ENCODE measurements at places on chromosomes 3 and 15. TPM values are rescaled to one million over a fixed set of nuclear protein-coding genes. Genes with fewer than 3 reads are reported as not detected.

GRCh38 chr15:76258460-76258859 lies 52.8 kb downstream of the ETFA start:
- peaks cover 10% of the 10 kb centered on the region for H3K4me1 ChIP-seq
- H3K27me3 ChIP-seq: no peaks in the 10 kb centered on the region
- DNase-seq: no peak
- no peak overlapping the region for H3K4me3 ChIP-seq
- H3K27ac ChIP-seq: no peak overlapping the region

The IP6K1 gene
- 25.6 TPM for total RNA-seq

DNA sequence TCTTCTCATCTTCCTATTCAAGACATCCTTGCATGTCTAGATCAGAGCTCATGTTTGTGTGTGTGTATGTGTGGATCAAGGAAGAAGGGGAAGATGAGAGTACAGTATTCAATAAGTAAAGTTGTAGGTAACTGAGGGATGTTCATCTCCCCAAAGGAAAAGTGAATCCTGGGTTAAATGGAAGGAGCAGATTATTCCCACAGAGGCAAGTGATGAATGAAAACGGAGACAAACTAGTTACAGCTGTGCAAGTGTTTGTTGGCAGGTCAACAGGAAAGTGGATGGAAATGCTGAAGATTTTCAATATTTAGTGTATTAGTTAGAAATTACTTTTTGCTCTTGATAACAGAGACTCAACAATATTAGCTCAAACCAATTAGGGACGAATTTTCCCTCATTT lies 84.2 kb upstream of the PDZRN3 start:
- no peak overlapping the region for H3K4me3 ChIP-seq
- no peak overlapping the region for H3K27ac ChIP-seq
- DNase-seq: no peak
- H3K27me3 ChIP-seq: no peaks in the 10 kb centered on the region

GRCh38 chr3:158819282-158819681 lies 17.4 kb downstream of the MFSD1 start:
- DNase-seq: no peak
- peaks cover 41% of the 10 kb centered on the region for H3K36me3 ChIP-seq
- H3K27ac ChIP-seq: peak overlapping the region; percentile 53
- no peak overlapping the region for H3K4me3 ChIP-seq
- no peaks in the 10 kb centered on the region for H3K27me3 ChIP-seq

GRCh38 chr15:39579487-39580116 lies 1.3 kb upstream of the THBS1 start:
- H3K4me1 ChIP-seq: no peaks in the 10 kb centered on the region
- H3K27me3 ChIP-seq: peaks cover 7% of the 10 kb centered on the region
- DNase-seq: peak; percentile 74

GRCh38 chr3:166013073-166013679 lies 176.0 kb upstream of the BCHE start:
- no peak overlapping the region for H3K4me3 ChIP-seq
- H3K27me3 ChIP-seq: no peaks in the 10 kb centered on the region
- no peaks in the 10 kb centered on the region for H3K36me3 ChIP-seq
- no peaks in the 10 kb centered on the region for H3K4me1 ChIP-seq

The CRYGS gene
- total RNA-seq: 2.4 TPM

GRCh38 chr15:31228980-31229826 lies 97.4 kb upstream of the KLF13 start:
- H3K27me3 ChIP-seq: no peaks in the 10 kb centered on the region
- H3K36me3 ChIP-seq: no peaks in the 10 kb centered on the region
- no peak overlapping the region for H3K4me3 ChIP-seq
- no peak overlapping the region for H3K27ac ChIP-seq
- no peaks in the 10 kb centered on the region for H3K4me1 ChIP-seq
- no peak for DNase-seq

DNA sequence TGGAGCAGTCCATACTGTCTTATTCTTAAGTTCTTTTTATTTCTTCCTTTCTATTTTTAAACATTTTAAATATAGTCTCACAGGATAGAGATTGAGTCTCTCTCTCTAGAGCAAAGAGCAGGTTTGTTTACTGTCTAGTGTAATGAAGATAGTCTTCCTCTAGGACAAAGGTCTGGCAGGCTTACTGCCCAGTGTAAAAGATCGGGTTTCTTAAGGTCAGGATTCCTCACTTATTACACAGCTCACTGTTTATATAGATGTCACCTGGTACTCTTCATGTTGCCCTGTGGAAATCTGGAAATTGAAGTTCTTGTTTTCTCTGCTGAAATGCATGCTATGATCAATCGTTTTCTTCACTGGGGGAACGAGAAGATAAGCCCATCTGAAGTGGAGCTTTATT lies 76.0 kb downstream of the ZBBX start:
- no peak overlapping the region for H3K27ac ChIP-seq
- H3K4me3 ChIP-seq: no peak overlapping the region

DNA sequence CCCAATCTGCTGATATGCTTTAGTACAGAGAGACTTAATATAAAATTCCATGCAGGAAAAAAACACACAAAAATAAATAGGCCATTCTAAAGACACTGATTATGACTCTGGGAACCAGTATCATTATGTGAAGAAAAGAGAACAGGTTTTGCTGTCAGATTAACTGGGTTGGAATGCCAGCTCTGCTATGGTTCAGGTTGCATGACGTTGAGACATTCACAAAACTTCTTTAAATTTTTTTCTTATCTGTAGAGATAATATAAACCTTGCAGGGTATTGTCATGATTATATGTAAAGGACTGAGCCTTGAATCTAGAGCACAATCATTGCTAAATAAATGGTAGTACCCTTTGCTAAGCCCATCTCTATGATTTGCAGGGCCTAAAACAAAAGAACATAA lies 86.0 kb downstream of the CPNE4 start:
- no peak for DNase-seq
- H3K36me3 ChIP-seq: no peaks in the 10 kb centered on the region
- no peak overlapping the region for H3K4me3 ChIP-seq

DNA sequence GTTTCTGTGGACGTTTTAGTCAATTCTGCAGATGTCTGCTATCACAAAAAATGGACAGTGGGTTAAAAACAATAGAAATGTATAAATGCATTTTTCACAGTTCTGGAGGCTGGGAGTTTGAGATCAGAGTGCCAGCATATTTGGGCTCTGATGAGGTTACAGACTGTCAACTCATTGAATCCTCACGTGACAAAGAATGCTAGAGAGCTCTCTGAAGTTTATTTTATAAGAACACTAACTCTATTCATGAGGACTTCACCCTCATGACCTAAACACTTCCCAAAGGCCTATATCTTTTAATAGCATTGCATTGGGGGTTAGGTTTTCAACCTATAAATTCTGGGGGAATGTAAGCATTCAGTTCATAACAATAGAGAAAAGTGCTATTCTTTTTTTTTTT lies 182.6 kb upstream of the SLITRK3 start:
- no peak overlapping the region for H3K4me3 ChIP-seq
- H3K27ac ChIP-seq: no peak overlapping the region
- no peaks in the 10 kb centered on the region for H3K27me3 ChIP-seq
- no peaks in the 10 kb centered on the region for H3K36me3 ChIP-seq
- no peak for DNase-seq

The AMOTL2 gene
- 15.9 TPM for total RNA-seq

The GPR149 gene
- total RNA-seq: not detected

GRCh38 chr3:113276751-113277080 lies 65.4 kb downstream of the BOC start:
- H3K27me3 ChIP-seq: no peaks in the 10 kb centered on the region
- no peak overlapping the region for H3K27ac ChIP-seq
- no peaks in the 10 kb centered on the region for H3K36me3 ChIP-seq
- peak overlapping the region; percentile 27 for H3K4me3 ChIP-seq
- DNase-seq: no peak

The CISH gene
- 5.0 TPM for total RNA-seq

The CPLX3 gene
- 0.81 TPM for total RNA-seq

GRCh38 chr15:43522247-43522646 lies 4.8 kb downstream of the MAP1A start:
- H3K4me1 ChIP-seq: no peaks in the 10 kb centered on the region
- no peaks in the 10 kb centered on the region for H3K36me3 ChIP-seq
- no peak overlapping the region for H3K27ac ChIP-seq
- H3K27me3 ChIP-seq: no peaks in the 10 kb centered on the region
- no peak overlapping the region for H3K4me3 ChIP-seq

DNA sequence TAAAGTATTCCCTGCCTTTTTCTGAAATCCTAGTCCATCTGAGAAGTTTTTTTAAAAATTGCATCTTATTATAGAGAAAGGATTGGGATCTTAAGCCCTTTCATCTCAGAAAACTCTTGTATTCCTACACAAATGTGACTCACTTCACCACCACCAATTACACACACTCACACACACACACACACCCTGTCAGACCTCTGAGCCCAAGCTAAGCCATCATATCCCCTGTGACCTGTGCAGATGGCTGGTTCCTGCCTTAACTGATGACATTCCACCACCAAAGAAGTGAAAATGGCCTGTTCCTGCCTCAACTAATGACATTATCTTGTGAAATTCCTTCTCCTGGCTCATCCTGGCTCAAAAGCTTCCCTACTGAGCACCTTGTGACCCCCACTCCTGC lies 1181.9 kb downstream of the ROBO2 start:
- DNase-seq: no peak
- no peaks in the 10 kb centered on the region for H3K27me3 ChIP-seq
- H3K4me3 ChIP-seq: no peak overlapping the region
- no peak overlapping the region for H3K27ac ChIP-seq
- no peaks in the 10 kb centered on the region for H3K36me3 ChIP-seq

- H3K4me1 ChIP-seq: no peaks in the 10 kb centered on the region
- no peak for DNase-seq
- H3K36me3 ChIP-seq: no peaks in the 10 kb centered on the region
- H3K4me3 ChIP-seq: no peak overlapping the region
- no peaks in the 10 kb centered on the region for H3K27me3 ChIP-seq
These were observed 95.5 kb downstream of the ST6GAL1 start for GRCh38 chr3:187025656-187026316.

The MINAR1 gene
- total RNA-seq: 43.8 TPM

GRCh38 chr3:94246171-94246570 lies 183.3 kb downstream of the NSUN3 start:
- H3K4me1 ChIP-seq: no peaks in the 10 kb centered on the region
- no peaks in the 10 kb centered on the region for H3K36me3 ChIP-seq
- no peak overlapping the region for H3K27ac ChIP-seq
- no peak overlapping the region for H3K4me3 ChIP-seq
- DNase-seq: no peak

DNA sequence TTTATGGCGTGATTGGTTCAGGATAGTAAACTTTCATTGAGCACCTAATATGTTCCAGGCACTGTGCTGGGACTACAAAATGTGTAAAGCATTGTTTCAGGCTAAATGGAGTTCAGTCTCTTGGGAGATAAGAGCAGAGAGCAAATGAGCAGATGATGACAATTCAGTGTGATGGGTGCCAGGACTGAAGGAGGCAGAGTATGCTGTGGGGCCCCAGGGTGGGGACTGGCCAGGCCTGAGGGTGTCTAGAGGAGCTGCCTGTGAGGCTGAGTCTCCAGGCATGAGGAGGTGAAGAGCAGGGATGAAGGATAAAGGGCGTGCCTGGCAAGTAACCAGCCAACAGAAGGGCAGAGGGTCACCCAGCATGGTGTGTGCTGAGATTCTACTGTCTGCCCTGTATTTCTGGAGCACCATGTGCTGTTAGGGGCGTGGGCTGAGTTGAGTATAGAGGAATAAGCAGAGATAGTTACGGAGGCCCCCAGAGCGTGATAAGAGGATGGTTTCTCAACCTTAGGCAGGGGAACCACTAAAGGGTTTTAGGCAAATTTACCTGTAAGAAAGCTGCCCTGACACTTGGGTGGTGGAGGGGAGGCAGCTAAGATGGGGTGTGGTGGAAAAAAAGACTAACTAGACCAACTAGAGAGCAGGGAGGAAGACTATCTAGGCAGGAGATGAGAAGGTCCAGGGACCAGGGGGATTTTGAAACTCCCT lies 38.5 kb downstream of the EPHB1 start:
- H3K27ac ChIP-seq: no peak overlapping the region
- H3K4me1 ChIP-seq: no peaks in the 10 kb centered on the region
- H3K36me3 ChIP-seq: no peaks in the 10 kb centered on the region
- no peaks in the 10 kb centered on the region for H3K27me3 ChIP-seq
- no peak for DNase-seq

- DNase-seq: no peak
- no peak overlapping the region for H3K4me3 ChIP-seq
- H3K36me3 ChIP-seq: no peaks in the 10 kb centered on the region
- no peaks in the 10 kb centered on the region for H3K27me3 ChIP-seq
- no peaks in the 10 kb centered on the region for H3K4me1 ChIP-seq
These were observed 610.0 kb upstream of the ZNF385D start for GRCh38 chr3:22360970-22361369.

The C2CD4A gene
- total RNA-seq: 0.11 TPM

The CHDH gene
- total RNA-seq: 0.17 TPM

DNA sequence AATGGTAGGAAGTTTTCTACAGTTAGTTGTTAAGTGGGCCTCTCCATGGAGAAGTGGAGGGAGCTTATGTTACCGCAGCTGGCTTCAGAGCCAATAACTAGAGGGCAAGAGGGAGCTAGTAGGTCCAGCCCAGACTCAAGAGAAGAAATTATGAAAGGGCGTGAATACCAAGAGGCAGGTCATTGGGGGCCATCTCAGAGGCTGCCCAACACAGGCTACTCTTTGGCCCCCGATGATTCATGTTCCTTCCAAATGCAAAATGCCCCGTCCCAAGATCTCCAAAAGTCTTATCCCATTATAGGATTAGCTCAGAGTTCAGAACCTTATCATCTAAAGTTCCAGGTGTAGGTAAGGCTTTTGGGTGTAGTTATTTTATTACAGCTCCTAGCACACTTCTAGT lies 94.5 kb downstream of the FNDC3B start:
- no peaks in the 10 kb centered on the region for H3K36me3 ChIP-seq
- peaks cover 36% of the 10 kb centered on the region for H3K4me1 ChIP-seq
- no peak overlapping the region for H3K27ac ChIP-seq
- no peak for DNase-seq

The CLDN1 gene
- total RNA-seq: 155 TPM

The CFAP20DC gene
- 1.9 TPM for total RNA-seq

- no peak overlapping the region for H3K4me3 ChIP-seq
- no peak overlapping the region for H3K27ac ChIP-seq
- no peak for DNase-seq
These were observed 19.1 kb downstream of the KLHL6 start for GRCh38 chr3:183536238-183536880.

The ACSBG1 gene
- 42.0 TPM for total RNA-seq

DNA sequence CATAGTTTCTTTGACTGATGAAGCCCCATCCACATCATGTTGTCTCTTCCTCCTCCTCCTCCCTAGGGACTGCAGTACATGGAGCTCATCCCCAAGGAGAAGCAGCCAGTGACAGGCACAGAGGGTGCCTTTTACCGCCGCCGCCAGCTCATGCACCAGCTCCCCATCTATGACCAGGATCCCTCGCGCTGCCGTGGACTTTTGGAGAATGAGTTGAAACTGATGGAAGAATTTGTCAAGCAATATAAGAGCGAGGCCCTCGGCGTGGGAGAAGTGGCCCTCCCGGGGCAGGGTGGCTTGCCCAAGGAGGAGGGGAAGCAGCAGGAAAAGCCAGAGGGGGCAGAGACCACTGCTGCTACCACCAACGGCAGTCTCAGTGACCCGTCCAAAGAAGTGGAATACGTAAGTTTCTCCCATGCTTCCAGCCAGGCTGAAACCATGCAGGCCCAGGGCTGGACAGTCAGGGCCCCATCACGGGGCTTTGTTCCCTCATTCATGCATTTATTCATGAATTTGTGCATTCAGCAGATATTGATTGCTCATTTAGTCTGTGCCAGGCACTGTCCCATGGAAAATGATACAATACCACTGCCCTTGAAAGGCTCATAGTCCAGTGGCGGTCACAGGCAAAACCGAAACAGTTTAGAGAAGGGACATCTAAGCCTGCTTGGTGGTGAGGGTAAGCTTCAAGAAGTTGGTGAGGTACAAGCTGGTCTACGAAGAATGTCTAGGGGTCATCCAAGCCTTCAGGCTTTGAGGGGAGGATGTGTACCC lies 47.1 kb downstream of the LMCD1 start:
- H3K4me1 ChIP-seq: no peaks in the 10 kb centered on the region
- H3K27ac ChIP-seq: no peak overlapping the region
- no peaks in the 10 kb centered on the region for H3K27me3 ChIP-seq
- H3K4me3 ChIP-seq: no peak overlapping the region
- DNase-seq: no peak
